ENCODE measurements at places on chromosomes 4 and X. TPM values are rescaled to one million over a fixed set of nuclear protein-coding genes. Genes with fewer than 3 reads are reported as not detected.

GRCh38 chrX:23885803-23886202 lies 21.9 kb downstream of the APOO start:
- H3K27ac ChIP-seq = no peak overlapping the region
- no peak for DNase-seq
- H3K4me3 ChIP-seq = no peak overlapping the region
- no peaks in the 10 kb centered on the region for H3K27me3 ChIP-seq
- no peaks in the 10 kb centered on the region for H3K36me3 ChIP-seq

DNA sequence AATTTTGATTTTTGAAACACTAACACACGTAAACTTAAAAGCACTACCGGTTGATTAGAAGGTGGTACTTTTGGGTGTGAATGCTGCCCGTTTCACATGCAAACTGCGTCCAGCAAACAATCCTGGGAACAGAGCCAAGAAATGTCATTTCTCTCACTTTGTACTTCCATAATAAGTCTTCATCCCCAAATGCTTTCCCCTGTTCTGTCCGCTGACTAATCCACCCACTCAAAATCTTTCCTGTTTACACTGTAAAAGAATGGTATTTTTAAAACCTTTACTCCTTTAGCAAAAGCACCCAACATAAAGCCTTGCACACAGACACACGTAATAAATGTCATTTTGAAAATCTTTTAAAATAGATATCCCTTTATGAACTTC lies 39.1 kb upstream of the PDLIM5 start:
- no peak overlapping the region for H3K27ac ChIP-seq
- no peak for DNase-seq
- no peaks in the 10 kb centered on the region for H3K27me3 ChIP-seq
- no peaks in the 10 kb centered on the region for H3K36me3 ChIP-seq
- H3K4me3 ChIP-seq = no peak overlapping the region

PPP1R2C gene
- not detected for total RNA-seq

- no peaks in the 10 kb centered on the region for H3K36me3 ChIP-seq
- no peaks in the 10 kb centered on the region for H3K4me1 ChIP-seq
- no peak for DNase-seq
- H3K4me3 ChIP-seq = no peak overlapping the region
- no peaks in the 10 kb centered on the region for H3K27me3 ChIP-seq
Measured at GRCh38 chrX:136899221-136899620, 18.7 kb upstream of the RBMX start.

MAGIX gene
- total RNA-seq = 6.7 TPM

LINC00632 gene
- 173 TPM for total RNA-seq

DNA sequence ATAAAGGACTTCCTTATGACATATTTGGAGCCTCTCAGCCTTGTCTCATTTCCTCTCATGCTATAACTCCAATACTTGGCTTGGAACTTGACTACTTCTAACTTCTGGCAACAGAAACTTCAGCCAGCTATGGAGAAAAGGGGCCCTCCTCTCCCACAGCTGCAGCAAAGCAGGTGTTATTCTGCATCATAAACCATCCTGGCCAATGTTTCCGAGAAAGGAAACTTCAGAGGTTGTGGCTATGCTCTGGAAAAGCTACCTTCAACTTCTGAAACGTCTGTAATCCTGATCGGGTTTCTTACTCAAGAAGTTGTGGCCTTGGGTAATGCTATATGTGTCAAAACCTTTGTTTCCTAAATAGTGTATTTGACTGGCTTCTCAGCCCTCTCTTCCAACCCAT lies 109.5 kb upstream of the CDX4 start:
- no peaks in the 10 kb centered on the region for H3K36me3 ChIP-seq
- H3K4me3 ChIP-seq = no peak overlapping the region
- H3K27me3 ChIP-seq = no peaks in the 10 kb centered on the region
- H3K27ac ChIP-seq = no peak overlapping the region
- DNase-seq = no peak
- no peaks in the 10 kb centered on the region for H3K4me1 ChIP-seq

SHROOM2 gene
- 9.3 TPM for total RNA-seq

Data from lower lobe of right lung (tissue), 2 donors.